ENCODE measurements at places on chromosomes 5 and 9.

- DNase-seq, result no peak
Measured at GRCh38 chr5:160286947-160287346, 25.4 kb downstream of the CCNJL start.

DNA sequence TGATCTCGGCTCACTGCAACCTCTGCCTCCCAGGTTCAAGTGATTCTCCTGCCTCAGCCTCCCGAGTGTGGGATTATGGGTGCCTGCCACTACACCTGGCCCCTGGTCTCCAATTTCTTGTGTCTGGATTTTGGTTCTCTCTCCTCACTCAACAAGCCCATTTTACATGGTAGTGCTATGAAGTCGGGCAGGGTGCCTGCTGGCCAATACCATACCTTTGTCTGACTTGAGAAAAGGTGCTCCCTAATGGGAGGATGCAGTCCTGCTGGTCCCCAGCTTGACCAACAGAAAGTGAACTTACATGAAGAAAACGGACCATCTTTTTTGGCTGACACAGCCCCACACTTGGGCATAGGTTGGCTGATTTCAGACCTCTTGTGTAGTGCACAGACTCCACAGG lies 21.6 kb upstream of the PTGS1 start:
- DNase-seq, result no peak

DNA sequence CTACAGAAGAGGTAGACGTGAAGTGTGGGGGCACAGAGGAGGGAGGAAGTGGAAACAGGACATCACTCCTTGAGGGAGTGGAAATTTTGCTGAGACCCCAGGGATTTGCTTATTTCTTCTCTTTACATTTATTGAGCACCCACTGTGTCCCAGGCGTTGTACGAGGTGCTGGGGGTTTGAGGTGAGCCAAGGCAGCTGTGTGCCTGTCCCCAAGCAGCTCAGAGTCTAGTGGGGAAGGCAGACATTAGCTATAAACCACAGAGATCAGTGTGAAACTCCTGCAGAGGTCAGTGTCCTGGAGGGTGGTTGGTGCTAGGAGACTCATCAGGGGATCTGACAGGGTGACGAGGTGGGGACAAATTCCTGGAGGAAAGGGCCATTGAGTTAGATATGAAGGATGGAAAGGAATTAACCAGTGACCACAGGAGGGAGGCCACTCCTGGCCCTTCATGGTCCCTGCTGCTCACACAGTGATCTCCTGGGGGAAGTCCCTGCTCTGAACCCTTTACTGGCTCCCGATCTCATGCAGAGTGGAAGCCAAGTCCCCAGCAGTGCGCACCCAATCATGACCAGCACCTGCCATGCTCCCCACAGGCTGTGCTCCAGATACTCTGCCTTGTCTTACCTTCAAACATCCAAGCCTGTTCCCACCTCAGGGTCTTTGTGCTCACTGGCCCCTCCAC lies 3.4 kb upstream of the CXCL14 start:
- DNase-seq, result no peak

DNA sequence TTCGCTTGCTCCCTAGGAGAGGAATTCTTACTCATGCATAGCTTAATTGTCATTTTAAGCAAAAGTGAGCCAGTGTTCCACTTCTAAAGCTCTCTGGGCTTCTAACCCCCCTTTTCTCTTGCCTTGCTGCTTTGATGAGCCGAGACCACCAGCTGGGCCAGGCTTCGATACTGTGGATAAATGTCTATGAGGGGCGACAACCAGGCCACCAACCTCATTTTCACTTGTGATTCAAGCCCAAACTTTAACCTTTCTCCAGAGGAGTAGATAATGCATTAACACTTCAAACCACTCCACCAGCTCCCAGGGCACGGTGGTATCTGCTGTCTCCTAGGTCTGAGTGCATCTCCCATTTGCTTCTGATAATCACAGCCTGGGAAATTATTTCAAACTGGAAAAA lies 205.6 kb downstream of the PSAT1 start:
- no peak for DNase-seq

GRCh38 chr9:13377171-13377925 lies 97.9 kb upstream of the MPDZ start:
- DNase-seq, result no peak

DNA sequence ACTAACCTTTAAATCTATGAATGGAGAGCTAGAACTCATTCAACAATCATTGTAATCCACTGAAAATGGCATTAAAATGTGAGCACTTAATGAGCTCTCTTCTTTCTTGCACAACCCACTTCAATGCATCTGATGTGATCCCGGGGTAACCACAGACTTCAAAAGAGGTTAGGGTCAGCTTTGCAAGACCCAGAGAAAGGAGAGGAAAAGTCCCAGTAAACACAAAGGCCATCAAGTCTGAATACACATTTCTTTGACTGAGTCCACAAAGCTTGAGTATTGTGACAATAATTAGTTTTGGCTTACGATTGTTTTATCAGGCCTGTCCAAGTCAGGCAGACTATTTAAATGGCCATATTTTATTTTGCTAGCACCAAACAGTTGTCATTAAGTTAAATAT lies 148.8 kb upstream of the ZNF608 start:
- no peak for DNase-seq

- DNase-seq, result no peak
Measured at GRCh38 chr5:34903260-34903659, 12.0 kb downstream of the RAD1 start.

DNA sequence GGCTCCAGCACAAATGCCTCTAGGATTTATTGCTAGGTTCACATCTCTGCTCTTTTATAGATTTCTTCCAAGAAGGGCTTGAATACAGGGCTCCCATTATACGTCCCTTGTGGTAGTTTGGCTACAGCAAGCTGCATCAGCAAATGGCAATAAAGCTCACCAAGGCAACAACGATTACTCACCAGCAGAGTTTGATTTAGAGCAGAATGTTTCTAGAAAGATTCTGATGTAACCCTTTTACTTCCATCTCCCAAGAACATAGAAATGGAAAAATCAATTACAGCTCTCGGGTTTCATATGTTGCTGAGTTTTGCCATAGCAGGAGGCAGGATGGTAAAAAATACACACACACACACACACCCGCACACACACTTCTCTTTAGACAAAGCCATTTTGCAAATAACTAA lies 124.2 kb upstream of the TNPO1 start:
- DNase-seq, result no peak

- no peak for DNase-seq
Measured at GRCh38 chr5:112413611-112414010, 5.5 kb downstream of the EPB41L4A start.

DNA sequence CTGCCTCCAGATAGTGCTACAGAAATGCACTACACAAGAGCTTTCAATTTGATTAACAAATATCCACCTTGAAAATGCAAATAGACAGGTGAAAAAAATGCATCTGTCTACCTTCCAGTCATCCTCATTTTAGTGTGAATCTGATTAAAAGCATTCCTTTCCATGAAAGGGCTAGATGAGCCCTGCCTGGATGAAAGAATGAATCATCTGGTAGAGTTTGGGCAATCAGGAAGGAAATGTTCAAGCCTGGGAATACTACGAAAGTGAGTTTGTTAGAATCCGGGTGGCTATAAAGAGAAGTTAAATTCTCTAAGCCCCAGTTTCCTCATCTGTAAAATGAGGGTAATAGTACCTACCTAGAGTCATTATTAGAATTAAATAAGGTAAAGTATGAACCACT lies 142.6 kb downstream of the FAM114A2 start:
- no peak for DNase-seq

DNA sequence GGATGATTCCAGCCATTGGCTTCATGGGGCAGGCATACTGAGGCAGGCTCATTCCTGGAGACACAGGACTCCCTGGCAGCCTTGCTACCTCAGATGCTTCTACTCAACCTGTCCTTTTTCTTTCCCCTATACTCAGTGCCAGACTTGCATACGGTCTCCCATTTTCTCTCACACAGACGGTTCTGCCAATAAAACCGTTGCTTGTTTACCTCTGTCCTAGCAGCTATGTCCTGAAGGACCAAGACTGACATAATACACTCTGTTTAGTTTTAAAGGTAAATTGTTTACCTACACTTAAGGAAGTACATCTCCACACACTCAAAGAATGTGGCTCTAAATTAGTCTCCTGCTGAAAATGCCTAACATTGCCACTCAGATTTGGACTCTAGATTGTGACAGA lies 151.0 kb upstream of the RFX3 start:
- DNase-seq, result no peak

DNA sequence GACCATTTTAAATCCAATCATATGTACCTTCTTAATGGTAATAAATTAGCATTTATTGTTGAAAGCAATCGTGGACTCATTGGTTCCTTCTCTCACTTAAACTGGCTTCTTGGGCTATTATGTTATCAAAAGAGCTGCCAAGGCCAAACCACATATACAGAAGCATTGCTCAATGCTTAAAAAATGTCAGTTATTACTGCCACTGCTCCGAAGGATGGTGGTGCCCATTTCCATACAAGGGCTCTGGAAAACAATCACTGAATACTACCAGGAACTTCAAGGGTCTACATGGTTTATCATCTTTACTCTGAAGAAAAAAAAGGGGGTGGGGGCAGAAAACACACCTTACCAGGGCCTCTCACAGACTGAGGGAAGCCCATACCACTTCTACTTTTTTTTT lies 104.3 kb downstream of the GNAQ start:
- DNase-seq, result no peak

GRCh38 chr5:60538955-60539866 lies 160.8 kb downstream of the DEPDC1B start:
- DNase-seq, result no peak

- DNase-seq, result no peak
Measured at GRCh38 chr9:127418037-127418471, 6.1 kb upstream of the ZNF79 start.

- no peak for DNase-seq
Measured at GRCh38 chr5:98064118-98064685, 709.3 kb upstream of the RGMB start.

DNA sequence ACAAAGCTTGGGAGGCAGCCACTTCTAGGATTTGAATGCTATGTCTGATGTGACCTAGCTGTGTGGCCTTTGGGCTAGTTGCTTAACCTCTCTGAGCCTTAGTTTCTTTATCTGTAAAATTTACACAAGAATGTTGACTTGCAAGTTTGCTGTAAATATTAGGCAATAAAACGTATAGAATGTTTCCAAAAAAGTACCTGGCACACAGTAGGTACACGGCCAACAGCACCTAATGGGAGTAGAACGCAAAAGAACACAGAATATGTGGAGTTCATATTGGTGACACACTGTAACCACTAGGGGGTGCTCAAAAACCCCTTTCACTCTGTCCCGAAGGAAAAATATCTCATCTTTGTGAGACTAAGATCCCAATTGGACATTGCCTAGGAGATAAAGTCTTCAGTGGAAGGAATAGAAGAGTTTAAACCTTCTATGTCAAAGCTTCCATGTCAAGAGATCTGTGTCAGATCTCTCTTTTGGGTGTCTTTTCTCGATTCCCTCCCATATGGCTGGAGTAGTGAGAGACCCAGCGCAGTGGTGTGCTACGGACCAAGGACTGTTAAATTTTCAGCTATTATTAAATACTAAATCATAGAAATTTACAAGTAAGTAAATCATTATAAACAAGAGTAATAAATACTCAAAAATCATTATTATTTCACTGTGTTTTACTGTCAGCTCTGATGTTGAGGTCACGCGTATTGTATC lies 145.4 kb upstream of the RAD23B start:
- peak; percentile 6 for DNase-seq

DNA sequence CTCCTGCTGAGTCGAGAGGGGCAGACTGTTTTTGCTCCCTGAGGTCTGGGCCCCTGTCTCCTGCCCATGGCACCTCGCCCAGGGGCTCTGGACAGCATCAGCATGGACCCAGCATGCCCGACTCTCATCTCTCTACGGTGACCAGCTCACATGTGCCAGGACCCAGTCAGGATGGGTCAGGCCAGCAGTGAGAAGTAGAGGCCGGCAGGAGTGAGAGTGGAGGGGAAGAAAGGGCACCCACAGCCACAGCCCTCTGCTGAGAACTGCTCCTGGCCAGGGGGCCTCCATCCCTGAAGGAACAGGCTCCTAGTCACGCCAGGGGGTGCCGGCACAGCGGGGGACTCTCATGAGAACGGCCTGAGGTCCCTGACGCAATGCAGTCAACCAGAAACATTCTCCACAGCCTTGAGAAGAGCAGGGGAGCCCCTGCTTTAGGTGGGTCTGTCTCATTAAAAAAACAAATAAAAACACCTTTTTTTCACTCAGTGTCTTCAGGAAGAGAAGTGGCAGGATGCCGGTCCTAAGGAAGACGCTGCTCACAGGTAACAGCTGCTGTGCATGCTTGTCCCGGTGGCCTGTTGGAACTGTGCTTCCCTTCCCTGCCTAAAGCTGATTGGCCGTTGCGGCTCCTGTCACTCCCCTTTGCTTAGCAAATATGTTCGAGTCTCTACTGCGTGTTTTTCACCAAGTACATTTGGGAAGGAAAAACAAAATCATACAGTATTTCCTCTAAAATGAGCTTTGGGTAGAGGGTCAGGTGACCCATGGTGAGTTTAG lies 85.7 kb upstream of the FBXW11 start:
- DNase-seq, result no peak

DNA sequence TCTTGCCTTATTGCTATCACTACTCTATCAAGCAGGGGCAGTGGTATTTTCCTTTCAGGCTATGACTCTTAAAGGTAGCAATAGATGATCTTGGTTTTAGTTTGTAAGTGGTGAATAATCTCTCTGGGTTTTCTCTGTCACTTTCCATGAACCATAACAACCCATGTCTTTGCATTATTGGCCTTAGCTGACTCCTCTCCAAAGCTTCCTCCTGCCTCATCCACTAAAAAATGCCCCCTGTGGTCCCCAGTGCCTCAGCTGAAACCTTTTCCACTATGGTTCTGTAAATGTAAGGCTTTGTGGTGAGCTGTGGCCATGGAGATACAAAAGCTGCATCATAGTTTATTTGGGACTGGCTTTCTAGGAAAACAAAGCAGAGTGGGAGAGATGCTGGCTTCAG lies 128.8 kb downstream of the GPBP1 start:
- no peak for DNase-seq

GRCh38 chr5:67243349-67243748 lies 46.8 kb upstream of the CD180 start:
- no peak for DNase-seq

- no peak for DNase-seq
Measured at GRCh38 chr5:123753937-123754891, 242.2 kb downstream of the CSNK1G3 start.

DNA sequence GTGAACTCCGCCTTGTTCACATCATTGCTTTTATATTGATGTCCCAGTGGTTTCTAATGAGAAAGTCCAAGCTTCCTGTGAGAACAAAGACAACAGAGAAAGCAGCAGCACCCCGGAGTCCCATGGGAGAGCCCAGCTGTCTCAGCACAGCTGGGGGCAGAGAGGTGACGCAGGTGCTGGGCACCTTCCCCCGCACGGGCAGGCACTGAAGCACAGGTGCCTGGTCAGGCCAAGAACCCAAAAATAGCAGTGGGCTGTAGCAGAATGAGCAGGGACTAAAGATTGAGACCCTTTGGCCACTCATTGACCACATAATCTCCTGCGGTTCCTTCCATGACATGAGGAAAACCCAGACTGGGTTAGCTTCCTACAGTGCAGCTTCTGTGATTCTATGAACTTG lies 18.8 kb downstream of the SRD5A1 start:
- DNase-seq, result no peak

- DNase-seq, result no peak
Measured at GRCh38 chr9:27157097-27157496, 48.1 kb downstream of the TEK start.

GRCh38 chr5:53922508-53923498 lies 362.4 kb downstream of the NDUFS4 start:
- no peak for DNase-seq
